CD4-positive, CD25-positive, alpha-beta regulatory T cell (primary cell): ENCODE measurements at places on chromosomes 2 and 18.

DNA sequence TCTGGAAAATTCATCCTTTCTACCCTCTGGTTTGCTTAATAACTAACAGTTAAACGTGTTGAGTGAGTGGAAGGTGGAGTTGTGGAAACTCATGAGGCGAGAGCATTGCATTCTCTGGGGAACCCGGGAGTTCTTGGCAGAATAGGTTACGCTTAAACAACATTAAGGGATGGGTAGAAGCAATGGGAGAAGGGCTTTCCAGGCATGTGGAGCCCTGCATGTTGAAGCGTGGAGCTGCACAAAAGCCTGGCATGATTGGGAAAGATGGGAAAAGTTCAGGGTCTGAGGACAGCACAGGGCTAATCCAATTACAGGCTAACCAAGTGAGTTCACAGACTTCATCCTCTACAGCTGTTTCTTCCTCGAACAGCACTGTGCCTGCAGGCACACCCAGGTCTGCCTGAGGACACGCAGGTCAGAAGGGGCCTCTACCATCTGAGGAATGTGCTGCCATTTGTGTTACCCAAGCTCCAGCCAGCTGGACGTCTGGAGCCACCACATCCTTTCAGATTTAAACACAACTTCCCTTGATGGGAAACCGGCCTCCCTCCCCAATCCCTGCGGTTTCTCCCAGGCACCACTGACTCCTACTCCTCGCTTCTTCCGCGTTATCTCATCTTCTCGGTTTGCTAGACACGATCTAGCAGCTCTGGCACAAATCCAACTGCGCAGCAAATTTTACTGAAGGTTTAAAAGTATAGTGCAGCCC is 164.2 kb downstream of the ANTXR1 start:
- DNase-seq: no peak

- no peak for DNase-seq
These were observed 8.9 kb downstream of the HNRNPA3 start for GRCh38 chr2:177221534-177221933.

DNA sequence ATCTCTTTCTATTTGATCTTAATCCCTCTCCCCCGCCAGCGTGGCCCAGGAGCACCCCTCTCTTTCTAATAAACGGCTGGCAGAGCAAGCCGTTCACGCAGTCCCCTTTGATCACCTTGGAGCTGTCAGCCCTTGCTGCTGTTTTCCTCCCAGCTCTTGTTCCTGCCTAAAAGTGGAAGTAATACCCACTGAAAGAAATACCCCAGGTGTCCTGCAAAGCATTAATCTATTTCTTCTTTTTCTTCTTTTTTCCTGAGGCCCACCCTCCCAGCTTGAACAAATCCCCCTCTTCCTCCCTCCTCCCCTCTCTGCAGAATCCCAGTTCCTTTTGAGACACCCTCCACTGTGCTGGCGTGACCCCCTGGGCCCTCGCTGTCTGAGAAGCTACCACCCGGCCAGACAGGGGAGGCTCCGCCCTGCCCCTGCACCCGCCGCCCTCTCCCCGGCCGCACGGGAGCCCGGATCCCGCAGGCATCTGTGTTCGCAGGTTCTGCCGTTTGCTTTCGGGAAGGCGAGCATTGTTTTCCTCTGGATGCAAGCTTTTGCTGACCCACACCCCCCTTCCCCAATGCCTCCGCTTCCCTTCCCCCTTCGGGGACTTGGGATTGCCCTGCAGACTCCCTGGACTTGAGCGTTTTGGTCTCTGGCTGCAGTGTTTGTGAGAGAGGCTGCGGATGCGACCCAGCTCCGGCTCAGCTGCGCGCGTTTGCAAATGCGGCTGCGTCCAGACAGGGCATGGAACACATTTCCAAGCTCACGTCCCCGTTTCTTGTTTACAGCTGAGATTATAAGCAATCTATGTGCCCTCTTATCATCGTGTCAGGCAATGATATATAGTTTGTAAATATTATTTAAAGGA is 631.5 kb downstream of the NYAP2 start:
- peak; percentile 4 for DNase-seq

- DNase-seq: no peak
These were observed 659.8 kb downstream of the CPS1 start for GRCh38 chr2:211216221-211216620.

DNA sequence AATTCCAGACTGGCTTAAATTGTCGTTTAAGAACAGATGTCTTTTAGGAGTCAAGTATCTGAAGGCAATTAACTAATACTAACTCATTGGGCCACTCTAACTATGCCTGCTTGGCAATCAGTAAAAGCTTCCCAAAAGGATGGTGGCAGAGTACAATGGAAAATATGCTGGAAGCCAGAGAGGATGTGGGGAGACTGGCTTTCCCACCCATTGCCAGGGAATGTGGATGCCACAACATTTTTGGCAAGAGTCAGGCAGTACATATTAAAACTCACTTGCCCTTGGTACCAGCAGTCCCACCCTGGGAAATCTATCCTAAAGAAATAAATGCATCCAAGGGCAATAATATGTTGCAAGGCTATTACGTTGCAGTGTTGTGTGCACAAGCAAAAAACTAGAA is 74.0 kb upstream of the FZD7 start:
- no peak for DNase-seq

DNA sequence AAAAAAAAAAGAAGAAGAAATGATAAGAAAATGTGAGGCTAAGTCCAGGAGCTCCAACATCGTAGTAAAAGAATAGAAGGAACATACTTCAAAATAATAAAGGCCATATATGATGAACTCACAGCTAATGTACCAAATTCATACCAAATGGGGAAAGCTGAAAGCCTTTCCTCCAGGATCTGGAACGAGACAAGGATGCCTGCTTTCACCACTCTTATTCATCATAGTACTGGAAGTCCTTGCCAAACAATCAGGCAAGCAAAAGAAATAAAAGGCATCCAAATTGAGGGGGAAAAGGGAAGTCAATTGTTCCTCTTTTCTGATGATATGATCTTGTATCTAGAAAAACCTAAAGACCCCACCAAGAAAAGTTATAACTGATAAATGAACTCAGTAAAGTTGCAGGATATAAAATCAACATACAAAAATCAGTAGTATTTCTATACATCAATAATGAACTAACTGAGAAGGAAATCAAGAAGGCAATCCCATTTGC is 170.6 kb downstream of the METTL4 start:
- DNase-seq: no peak
